Neural crest cell (in vitro differentiated cells): ENCODE measurements at places on chromosomes 13 and 19.

- no peak for DNase-seq
Measured at GRCh38 chr13:20306039-20306438, 73.9 kb upstream of the GJB6 start.

DNA sequence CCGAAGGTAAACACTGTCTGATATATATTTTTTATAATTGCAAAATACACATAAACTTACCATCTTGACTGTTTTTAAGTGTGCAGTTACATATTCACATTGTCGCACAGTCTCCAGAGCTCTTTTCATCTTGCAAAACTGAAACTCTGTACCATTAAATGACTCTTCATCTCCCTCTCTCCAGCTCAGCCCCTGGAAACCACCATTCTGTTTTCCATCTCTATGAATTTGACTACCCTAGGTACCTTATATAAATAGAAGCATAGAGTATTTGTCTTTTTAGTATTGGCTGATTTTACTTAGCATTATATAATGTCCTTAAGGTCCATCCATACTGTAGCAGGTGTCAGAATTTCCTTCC, 45.8 kb downstream of the LRCH1 start:
- no peak for DNase-seq

GRCh38 chr19:48359123-48359522, 4.6 kb downstream of the TMEM143 start:
- DNase-seq = no peak

- DNase-seq = no peak
Measured at GRCh38 chr13:37288057-37288720, 182.7 kb upstream of the CSNK1A1L start.

DNA sequence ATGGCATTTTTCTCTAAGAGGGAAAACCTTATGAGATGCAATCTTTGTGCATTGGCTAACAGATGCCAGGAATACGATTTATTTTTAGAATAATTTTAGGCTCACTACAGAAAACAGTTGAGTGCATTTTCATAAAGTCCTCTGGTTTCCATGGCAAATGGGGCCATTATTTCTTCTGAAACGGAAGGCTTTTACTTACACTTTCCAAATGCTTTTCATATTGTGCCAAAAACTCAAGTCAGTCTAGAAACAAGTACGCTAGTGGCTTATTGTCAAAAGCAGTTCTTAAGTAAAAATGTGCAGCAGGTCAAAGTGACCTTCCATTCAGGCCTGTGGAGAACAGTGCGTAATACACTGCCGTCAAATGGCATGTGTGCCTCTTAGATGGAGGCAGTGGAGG, 628.7 kb downstream of the EFNB2 start:
- DNase-seq = no peak

- DNase-seq = no peak
Measured at GRCh38 chr13:109213714-109214113, 572.7 kb downstream of the IRS2 start.
